H4 (cell line): ENCODE measurements at places on chromosomes 1 and 21.

DNA sequence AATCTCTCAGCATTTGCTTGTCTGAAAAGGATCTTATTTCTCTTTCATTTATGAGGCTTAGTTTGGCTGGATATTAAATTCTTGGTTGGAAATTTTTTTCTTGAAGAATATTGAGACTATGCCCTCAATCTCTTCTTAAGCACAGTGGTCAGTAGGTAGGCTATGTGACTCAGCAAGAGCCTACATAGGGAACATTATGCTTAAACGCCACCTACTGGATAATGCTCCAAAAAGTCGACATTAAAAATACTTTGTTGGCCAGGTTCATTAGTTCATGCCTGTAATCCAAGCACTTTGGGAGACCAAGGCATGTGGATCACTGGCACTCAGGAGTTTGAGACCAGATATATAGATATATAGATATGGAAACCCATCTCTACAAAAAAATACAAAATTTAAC is 678.0 kb upstream of the USP24 start:
- peak; percentile 67 for DNase-seq

DNA sequence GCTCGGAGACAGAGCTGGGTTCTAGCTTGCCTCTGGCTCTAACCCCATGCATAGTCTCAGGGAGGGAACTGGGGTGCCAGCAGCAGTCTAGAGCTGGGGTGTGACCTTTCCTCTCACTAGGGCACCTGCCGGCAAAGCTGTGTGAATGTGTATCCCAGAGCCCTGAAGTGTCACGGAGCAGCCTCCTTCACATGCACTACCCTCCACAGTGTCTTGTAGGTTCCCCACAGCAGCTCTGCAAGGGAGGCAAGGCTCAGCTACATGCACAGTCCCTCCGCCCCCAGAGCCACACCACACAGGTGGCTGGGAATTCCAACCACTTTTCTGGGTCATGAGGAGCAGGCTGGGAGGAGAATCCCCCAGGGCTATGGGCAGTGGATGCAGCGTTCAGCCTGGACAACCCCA is 7.7 kb upstream of the HPCA start:
- no peak for DNase-seq

DNA sequence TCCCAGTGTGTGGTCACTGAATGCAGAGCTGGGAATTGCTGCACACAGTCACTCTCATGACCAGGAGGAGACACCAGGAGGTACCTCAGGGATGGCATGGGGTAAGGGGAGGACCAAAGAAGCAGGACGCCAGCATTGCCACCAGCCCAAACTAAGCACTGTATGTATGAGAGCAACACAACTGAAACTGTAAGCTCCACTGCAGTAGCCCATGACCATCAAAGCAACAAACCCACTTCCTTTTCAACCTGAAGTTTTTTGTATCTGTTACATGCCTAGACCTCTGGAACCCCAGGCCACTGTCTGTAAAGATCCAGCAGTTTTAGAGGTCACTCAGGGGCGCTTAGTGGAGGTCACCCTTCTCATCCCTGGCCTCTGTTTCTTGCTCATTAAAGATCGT is 164.3 kb downstream of the SETD4 start:
- DNase-seq, result no peak

GRCh38 chr1:113677250-113678158 is 81.8 kb downstream of the PHTF1 start:
- peak; percentile 22 for DNase-seq

DNA sequence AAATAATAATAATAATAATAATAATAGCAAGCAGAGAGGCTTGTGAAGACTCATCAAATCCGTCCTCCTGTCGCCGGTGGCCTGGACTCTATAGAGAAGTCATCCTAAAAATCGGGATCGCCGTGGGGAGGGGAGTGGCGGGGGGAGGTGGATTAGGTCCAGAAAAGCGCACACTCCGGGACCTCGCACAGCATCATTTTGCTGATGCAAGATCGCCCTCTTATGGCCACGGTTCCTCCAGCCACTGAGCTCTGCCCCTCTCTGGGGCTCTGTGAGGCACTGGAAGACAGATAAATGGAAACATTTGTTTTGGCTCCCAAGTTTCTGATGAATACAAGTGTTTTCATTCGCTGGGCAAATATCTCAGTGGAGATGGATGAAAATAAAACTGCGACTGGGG is 612.0 kb downstream of the MATN1 start:
- peak; percentile 49 for DNase-seq

GRCh38 chr1:194755241-194755994 is 1569.0 kb upstream of the B3GALT2 start:
- DNase-seq, result no peak

GRCh38 chr1:209673631-209674417 is 1.4 kb upstream of the G0S2 start:
- DNase-seq, result no peak

DNA sequence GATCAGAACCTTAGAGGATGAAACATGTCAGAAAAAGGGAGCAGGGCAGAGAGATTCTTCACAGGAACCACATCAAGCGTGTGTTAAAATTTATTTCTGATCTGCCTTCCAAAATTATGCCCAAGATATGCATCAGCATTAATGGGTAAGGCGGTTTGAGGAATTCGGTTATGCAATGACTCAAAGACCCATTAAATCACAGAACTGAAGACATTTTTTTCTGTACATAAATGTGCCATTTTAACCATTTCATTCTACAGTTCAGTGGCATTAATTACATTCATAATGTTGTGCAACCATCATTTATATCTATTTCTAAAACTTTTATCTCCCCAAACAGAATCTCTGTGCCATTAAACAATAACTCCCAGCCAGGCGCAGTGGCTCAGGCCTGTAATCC is 43.4 kb downstream of the CNST start:
- no peak for DNase-seq

DNA sequence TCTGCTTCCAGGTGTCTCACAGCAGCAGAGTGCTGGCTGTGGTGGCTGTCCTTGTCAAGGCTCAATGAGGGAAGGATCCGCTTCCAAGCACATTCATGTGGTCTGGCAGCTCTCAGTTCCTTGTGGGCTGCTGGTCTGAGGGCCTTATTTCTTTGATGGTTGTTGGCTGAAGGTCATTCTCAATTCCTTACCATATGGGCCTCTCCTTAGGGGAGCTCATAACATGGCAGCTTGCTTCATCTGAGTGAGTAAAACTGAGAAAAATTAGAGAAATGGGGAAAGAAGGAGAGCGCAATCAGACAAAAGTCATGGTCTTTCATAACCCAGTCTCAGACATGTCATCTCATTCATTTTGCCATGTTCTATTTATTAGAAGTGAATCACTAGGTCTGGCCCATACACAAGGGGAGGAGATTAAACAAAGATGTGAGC is 81.7 kb upstream of the TSPAN2 start:
- no peak for DNase-seq

- DNase-seq, result no peak
Observed at GRCh38 chr1:90381598-90381997, 335.5 kb downstream of the BARHL2 start.

DNA sequence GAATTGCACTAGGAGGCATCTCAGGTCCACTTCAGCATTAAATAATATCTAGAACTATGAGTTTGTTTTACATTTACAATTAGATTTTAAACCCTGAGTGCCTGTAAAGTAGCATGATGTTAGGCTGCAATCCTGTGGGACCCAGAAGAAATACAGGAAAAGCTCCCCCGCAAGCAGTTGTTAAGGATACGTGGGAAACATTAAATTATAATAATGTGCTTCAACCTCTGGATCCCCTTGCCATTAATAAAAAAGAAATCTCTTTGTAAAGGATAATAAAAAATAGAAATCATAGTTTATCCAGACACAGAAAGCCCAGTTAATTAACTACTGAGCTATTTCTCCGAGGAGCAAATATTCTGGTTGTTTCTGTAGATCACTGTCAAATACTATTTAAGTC is 106.0 kb downstream of the PCNX2 start:
- no peak for DNase-seq

DNA sequence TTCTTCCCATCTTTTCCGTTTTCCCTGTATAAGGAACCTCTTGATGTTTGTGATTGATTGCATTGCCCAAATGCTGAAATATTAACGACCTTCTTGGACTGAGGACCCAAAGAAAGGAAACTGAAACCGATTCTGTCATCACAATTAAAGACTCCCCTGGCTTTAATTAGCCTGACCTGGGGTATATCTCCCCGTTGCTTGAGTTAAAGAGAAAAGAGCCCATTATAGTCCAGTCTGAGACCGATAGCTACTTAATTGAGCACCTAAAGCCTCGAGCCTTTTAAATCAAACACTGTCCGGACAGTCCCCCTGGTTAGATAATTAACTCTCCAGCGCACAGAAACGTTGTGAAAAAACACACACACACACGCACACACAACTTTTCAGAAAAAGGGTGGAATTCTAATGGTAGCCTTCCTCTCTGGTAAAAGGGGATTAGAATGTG is 8.0 kb downstream of the LMO4 start:
- DNase-seq, result no peak

- peak; percentile 8 for DNase-seq
Observed at GRCh38 chr1:186183219-186183618, 191.8 kb downstream of the TPR start.

- DNase-seq, result no peak
Observed at GRCh38 chr1:7105269-7105668, 320.0 kb downstream of the CAMTA1 start.

DNA sequence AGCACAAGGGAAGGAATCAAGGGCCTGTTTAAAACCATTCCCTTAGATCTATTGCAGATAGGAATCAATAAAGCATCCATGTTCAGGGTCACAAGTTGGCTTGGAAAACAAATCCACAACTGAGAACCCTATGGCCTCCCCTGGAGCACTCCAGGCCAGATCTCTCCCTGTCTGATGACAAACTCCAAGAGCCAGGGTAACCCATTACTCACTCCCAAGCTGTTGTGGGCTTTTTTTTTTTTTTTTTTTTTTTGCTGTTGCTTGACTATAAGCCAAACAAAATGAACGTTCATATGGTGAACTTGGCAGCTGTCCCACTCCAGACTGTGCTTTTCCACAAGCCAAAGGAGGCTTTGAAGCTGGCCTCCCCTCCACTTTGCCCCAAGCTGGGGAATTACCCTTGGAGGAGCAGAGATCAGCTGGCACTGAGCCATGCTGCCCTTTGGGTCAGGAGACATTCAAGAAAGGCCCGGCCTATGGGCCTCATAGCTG is 35.7 kb upstream of the VAV3 start:
- peak; percentile 79 for DNase-seq

DNA sequence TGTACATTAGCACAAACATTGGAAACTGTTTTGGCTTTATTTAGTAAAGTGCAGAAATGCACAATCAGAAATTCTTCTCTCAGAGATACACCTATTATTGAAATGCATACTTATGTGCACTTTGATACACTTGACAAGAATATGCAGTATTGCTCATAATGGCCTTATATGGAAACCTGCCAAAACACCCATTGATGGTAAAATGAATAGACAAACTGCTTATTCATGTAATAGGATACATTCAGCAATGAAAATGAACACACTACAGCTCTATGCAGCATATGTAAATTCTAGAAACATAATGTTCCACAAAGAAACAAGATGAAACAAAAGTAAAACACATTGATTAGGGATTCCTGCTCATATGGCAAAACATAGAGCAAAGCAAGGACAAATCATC is 223.9 kb downstream of the S1PR1 start:
- DNase-seq, result no peak

GRCh38 chr1:245751116-245751515 is 596.3 kb downstream of the KIF26B start:
- no peak for DNase-seq

DNA sequence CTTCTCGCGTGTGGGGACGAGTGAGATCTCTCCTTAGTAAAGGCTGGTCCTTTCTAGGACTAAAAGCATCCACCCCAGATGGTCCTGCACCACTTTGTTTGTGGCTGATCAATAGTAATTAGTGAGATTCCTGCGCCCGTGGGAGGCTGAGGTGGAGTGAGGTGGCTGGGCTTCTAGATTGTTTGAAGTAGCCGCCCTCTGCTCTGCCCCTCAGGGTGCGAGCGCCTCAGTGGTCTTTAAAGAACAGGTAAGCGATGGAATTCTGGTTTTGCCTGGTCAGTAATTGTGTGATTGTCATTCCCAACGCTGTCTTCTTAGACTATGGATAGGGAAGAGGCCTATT is 20.7 kb downstream of the PEX14 start:
- DNase-seq, result no peak

DNA sequence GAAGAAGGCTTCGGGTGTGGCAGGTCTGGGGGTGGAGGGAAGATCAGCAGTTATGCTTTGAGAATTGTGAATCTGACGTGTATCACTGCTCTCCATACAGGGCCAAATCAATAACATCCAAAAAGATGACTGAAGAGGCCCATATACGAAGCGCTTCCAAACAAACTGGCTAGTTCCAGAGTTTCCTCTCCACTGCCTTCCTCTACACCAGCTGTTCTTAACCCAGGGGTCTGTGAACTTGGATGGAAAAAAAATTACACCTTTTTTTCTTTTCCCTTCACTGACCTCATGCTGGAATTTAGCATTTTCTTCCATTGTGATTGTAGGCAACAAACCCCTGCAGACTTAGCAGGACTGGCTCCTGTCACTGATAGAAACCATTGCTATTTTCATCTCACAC is 77.1 kb upstream of the NBL1 start:
- DNase-seq, result no peak

GRCh38 chr1:158311066-158311465 is 20.3 kb downstream of the CD1B start:
- no peak for DNase-seq

GRCh38 chr1:24704411-24705259 is 40.6 kb upstream of the CLIC4 start:
- DNase-seq, result peak; percentile 40

- no peak for DNase-seq
Observed at GRCh38 chr1:68201546-68202238, 30.6 kb downstream of the WLS start.

GRCh38 chr1:19326748-19327065 is 14.6 kb downstream of the SLC66A1 start:
- DNase-seq, result no peak

GRCh38 chr21:33019885-33020557 is 5.7 kb upstream of the OLIG2 start:
- no peak for DNase-seq

DNA sequence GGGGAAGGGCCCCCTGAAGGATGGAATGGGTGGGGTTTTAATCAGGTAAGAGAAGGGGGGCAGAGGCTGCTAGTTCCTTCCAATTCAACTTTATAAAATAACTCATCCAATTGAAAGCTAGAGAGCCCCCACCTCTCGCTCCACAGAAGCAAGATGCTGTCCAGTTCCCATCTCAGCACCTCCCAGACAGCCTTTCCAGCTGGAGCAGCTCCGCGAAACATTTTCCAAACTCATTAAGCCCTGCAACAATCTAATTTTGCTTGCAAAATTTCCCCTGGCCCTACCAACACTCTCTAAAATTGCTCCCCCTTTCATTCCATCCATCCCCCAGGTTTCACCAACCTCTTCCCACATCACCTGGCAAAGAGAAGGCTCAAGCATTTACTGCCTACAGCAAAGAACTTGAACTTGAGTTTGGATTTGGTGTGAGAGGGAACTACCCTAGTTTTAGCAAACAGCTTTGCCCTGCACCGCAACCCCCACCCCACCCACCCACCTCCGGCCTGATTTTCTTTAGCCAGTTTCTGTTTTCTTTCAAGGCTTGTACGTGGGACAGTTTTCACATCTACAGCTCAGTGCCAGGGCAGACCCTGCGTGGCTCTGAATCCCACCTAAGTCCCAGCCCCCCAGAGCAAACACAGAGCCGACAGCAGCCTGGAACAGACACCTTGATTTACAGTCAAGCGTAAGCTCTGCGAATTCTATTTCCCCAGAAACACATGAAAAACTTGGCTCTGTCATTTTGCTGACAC is 46.7 kb downstream of the SYF2 start:
- no peak for DNase-seq
